ENCODE measurements at places on chromosomes 5 and 9.

- no peak for DNase-seq
These were observed 18.5 kb upstream of the TCERG1 start for GRCh38 chr5:146428658-146429057.

- no peak for DNase-seq
These were observed 304.9 kb downstream of the DOCK8 start for GRCh38 chr9:519579-519978.

DNA sequence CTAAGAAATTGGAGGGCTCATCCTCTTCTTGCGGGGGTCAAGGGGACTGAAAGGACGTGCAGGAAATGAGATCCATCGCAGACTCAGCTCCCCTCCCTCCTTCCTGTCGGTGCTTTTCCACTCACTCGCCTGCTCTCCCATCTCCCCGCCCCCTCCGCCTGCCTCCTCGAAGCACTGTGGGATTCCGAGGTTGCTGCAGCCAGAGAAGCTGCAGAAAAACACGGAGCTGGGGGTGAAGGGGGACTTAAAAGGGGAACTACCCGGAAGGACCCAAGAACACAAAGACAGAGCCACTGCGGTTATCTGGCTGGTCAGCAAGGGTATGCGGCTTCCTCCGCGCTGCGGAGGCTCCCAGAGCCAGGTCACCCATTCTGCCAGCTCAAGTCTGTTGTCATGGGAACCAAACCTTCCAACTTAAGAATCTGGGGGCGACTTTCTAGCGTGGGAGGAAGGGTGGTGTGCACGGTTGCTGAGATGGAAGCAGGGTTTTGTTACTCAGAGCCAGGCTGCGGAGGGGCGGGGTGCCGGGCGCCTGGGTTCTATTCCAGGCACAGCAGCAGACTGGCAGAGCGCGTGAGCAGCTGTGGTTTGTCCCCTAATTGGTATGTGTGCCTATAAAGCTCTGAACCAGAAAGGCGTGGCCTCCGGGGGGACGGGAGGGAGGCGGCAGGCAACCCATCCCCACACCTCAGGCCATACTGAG lies 24.9 kb downstream of the PCDHGC5 start:
- peak; percentile 91 for DNase-seq

DNA sequence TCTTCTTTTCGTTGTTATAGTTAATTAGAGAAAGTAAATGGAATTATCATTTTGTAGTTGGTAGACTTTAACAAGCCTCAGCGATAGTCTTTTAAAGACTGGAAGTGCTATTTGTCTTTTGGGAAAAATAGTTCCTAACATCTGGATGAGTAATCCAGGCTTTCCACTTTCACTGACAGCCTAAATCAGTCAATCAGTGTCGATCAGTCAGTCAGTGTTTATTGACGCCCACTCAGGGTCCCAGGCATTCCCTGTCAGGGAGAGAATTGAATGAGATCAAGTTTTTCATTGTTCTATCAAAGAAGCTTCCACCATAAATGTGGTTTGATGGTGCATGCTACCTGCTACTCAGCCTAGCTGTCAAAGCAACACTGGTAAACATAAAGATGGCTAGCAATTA lies 2.6 kb downstream of the ABL1 start:
- DNase-seq = no peak

Measured in GM23338 (cell line).